ENCODE measurements at places on chromosomes 4 and X. TPM values are rescaled to one million over a fixed set of nuclear protein-coding genes. Genes with fewer than 3 reads are reported as not detected.

GC gene
- not detected for total RNA-seq

CORIN gene
- total RNA-seq: under 0.01 TPM

IQSEC2 gene
- 0.39 TPM for total RNA-seq

CLIC2 gene
- 11.2 TPM for total RNA-seq

ARR3 gene
- total RNA-seq: not detected

PRSS12 gene
- total RNA-seq: 17.8 TPM

CYSLTR1 gene
- under 0.01 TPM for total RNA-seq

CASP6 gene
- 45.3 TPM for total RNA-seq

MAGEC2 gene
- not detected for total RNA-seq

CTSO gene
- total RNA-seq: 4.9 TPM

GRID2 gene
- total RNA-seq: not detected

ADAMTS3 gene
- 0.90 TPM for total RNA-seq

FBXW7 gene
- 42.2 TPM for total RNA-seq

DNA sequence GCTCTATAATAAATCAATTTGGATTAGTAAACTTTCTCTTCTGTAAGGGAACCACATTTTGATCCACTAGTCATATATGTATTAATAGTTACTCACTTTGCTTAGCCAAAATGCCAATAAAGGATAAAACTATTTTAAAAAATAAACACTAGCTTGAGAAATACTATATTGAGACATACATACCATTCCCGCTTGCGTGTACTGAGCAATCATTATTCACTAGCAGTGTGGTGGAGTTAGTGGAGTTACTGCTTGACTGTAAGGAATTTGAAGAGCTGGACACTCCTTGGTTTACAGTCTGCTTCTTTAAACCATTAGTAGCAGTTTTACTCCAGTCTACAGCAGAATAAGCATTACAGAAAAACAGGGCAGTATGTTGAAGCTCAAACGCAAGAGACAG lies 10.8 kb upstream of the PHKA2 start:
- DNase-seq: no peak

GRCh38 chrX:69386681-69387080 lies 117.4 kb upstream of the NALF2 start:
- no peak for DNase-seq

DNA sequence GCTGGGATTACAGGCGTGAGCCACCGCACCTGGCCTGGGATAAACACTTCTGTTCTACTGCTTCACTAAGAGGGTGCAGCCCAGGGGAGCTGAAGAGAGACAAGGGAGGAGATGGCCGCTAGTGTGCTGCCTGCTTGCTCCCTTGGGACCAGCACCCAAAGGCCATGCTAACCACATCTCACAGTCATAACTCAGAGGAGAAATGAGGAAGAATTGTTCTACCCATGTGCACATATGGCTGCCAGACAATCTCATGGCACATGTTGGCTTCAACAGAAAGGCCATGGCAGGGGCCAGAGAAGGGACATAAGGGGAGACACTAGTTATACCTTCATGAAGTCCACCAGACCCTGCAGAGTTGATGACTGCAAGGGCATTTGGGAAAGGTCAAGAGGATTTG lies 22.4 kb downstream of the CLDN22 start:
- DNase-seq: no peak

DNA sequence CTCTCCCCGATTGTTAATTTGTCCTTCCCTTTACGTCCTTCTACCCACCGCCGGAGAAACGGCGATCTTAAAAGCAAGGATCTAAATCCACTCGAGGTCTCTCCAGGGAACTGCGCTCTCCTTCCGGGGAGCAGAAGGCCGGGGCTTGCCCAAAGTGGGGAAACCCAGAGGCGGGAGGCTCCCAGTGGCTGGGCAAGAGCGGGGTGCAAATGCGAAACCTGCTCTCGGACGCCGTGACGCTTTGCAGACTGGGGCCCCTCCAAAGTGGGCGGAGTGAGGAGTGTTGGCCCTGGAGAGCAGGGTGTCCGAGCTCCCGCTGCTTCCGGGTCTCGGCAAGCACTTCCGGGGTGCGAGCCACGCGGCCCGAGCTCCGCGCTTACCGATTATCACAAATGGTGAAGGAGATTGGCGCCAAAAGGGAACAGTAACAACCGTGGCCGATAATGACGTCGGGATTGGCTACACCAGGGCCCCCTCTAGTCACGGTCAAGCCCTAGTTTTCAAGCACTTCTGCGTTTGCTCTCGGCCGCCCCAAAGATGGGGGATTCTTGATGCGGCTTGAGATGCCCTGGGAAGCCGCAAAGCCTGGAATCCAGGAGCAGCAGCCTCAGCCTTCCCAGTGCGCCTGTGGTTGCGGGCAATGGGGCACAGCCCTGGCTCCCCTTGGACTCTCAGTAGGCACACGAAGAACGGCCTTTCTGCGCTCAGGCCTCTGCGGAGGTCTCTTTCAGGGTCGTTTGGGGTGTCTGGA lies 29.0 kb downstream of the HAND2 start:
- DNase-seq: no peak

DNA sequence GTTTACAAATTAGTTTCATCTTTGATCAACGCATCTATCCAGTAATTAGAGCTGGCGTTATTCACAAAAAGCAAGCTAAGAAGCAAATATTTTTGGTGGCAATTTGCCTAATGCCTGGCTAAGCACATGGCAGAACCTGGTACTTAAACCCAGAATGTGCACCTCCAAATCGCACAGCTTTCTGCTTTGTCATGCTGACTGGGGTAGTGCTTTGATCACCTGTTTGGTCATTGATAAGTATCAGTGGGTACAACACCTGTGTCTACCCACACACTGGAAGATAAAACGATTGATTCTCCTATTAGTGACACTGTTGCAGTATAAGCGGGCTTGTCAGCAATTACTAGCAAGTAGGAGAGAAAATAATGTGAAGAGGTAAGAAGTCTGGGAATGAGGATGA lies 1.9 kb downstream of the NUDT6 start:
- DNase-seq: no peak

DNA sequence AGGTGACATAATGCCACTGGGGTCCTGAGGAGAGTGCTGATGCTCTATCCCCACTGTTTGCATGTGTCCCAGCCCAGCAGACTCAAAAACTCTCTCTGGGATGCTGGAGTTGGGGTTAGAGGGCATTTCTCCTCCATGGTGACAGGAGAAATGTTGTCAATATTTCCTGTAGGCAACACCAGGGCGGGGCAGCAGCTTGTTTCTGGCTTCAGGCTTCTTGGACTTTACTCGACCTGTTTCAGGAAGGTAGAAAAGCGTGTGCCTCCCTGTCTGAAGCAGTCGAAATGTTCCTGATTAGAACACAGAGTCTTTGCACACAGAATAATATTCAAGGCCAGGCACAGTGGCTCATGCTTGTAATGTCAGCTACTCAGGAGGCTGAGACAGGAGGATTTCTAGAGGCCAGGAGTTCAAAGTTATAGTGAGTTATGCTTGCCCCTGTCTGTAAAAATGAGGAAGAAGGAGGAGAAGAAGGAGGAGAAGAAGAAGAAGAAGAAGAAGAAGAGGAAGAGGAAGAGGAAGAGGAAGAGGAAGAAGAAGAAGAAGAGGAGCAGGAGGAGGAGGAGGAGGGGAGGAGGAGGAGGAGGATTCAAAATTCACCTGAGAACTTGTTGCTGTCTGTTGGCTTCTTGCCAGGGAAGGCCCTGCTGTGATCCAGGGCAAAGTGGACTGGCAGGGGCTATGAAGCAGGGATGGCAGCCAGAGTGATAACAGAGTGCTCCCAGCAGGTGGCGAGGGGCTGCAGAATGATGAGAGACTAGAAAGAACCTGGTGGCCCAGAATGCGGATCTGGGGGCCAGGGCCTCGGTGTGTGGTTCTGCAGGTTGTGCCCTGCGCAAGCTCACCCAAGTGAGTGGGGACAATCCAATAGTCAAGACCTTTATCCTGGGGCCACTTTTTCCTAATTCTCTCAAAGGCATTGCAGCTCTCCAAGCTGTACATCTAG lies 82.9 kb downstream of the RTL5 start:
- DNase-seq: peak; percentile 18

DNA sequence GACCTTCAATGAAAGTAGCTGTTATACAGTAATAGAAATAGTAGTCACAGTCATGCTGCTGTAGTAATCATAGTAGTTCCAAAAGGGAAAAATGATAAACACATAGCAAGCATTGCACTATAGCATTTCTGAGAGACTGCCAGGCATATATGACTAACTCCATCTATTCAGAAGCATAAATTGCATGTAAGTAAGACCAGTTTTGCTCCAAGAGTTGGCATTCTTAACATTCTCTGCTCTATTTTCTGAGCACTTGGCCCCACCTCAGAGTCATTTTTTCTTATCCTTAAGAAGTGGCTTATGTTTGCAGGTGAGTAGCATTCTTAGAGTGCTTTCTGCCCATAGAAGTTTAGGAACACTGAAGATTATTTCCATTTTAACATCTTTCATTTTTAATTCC lies 490.3 kb upstream of the TECRL start:
- no peak for DNase-seq

DNA sequence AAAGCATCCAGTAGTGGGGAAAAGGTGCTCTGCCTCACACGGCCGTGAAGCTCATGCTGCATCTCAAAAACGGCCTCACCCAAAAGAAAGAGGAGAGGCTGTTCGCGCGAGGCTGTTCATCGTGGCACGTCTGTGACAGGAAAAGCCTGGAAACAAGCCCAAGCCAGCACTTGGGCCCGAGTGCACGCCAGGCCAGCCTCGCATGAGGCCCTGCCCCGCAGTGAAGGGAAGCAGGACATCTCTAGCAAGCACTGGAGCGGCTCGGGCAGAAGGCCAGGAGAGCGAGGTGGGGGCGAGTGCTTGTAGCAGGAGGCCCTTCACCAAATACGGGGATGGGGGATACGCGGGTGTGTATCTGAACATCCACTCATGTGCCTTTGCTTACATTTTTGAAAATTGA lies 39.9 kb upstream of the MXD4 start:
- DNase-seq: no peak

GRCh38 chr4:70544279-70544868 lies 26.0 kb downstream of the AMTN start:
- DNase-seq: peak; percentile 11

- no peak for DNase-seq
Measured at GRCh38 chrX:100625985-100626491, 10.6 kb downstream of the TSPAN6 start.

DNA sequence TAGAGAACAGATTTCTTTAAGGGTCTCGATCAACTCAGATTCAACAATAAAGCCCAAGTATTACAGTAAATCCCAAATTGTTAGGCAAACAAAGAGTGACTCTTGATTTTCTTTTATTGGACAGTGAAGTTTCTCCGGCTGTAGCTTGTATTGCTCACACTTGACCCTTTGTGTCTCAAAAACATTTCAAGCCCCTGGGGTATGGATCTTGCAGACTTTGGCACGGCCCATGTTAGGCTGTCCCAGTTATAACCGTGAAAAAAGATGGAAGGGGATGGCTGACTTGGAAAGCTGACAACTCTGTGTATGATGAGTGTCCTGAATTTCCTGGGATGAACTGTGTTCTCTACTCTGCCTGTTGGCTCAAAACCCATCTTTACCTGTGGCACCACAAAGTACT lies 356.1 kb downstream of the SLITRK2 start:
- DNase-seq: no peak

DNA sequence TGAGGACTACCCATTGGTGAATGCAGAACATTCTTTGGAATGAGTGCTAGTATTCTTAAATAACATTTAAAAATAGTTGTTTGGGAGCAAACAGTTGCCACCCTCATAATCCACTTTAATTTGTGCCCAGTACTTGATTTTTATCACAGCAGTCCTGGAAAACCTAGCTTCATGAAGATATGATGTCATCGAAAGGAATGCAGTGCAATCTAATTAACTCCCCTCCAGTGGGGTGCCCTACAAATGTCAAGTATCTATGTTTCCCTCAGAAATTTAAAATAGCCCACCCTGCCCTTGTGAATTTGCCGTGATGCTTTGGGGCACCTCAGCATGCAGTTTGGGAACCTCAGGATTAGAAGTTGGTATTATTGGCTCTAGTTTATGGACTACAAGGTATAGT lies 5.4 kb downstream of the RAB9A start:
- no peak for DNase-seq

- DNase-seq: peak; percentile 11
Measured at GRCh38 chr4:67700116-67700737, 728 bp downstream of the UBA6 start.

DNA sequence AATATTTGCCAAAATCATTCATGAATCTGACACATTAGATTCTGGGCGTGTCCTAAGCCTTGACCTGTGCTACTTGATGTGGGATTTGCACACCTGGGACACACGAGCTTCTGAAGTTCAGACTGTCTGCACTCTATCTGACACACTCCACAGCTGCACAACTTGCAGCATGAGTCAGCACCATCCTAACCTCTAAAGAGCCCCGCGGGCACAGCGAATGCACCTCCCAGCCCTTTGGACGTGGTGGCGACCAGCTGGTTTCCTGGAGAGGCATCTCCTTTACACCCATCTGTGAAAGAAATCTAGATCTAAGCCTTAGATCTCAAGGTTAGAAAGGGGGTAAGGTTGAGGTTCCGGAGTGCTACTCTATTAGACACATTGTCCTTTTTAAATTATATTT lies 69.2 kb downstream of the SORBS2 start:
- no peak for DNase-seq

DNA sequence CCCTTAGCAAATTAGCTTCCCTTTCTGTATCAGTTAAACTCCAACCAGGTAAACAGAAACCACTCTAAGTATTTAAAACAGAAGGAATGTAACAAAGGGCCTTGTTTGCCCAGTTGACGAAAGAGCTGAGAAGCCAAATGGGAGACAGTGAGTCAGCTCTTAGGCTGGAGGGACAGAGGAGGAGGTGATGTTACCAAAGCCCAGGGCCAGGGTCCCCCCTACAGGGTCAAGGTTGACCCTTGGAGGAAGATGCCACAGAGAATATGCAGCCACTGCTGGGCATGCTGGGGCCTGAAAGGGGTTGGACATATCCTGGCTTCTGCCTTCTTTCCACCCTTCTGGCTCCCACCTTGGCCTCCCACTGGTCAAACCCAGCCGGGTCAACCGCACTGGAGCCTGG lies 38.3 kb upstream of the LGI2 start:
- no peak for DNase-seq

DNA sequence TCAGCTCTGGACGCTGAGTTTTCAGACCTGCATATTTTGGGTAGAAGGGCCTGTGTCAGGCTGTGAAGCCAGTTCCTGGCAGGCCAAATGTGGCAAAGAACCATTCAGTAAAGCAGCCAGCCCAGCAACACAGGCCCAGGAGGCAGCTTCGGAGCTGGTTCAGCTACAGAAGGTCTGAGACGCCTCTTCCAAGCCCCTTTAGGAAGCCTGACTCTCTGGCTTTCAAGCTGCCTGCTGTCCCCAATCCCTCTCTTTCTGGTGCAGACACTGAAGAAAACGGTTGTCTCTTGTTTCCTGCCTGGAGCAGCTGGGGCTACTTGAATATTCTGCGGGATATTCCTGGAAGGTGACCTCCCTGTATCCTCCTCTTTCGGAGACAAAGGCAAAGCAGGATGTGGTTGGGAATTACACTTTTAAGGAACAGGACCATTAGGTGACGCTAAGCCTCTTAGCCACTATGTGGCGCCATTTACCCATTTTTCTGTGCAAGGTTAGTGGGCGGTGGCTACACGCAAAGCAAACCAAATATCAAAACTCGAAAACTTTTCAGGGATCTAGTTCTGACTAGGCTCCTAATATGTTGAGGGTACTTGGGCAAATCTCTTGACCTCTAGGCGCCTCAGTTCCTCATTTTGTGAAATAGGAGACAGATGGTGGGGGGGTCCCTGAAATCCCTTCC lies 47.2 kb upstream of the LAS1L start:
- peak; percentile 59 for DNase-seq
